ENCODE measurements at places on chromosomes 6 and 20.

DNA sequence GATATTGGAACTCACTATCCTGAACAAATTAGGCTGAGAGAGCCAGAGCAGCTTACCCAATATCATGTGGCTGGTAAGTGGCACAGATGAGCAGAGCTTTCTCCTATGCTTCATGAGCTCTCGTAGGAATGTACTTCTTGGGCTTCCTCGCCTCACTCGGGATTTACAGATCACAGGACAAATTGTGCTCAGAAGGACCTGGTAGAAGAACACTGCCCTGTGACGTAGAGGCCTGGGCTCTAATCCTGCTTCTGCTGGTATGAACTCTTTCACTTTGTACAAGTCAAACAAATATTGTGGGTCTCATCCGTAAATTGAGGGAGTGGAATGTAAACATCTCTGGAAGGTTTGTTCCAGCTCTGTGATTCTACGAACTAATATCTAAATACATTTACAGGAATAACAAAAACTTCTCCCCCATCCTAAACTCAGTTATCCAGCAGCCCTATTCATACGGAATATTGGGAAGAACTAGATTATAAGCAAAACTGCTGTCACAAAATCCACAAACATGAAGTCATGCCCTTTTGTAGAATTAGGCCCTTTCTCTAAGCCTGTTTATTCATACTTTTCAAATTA, 187.6 kb downstream of the CLIC5 start:
- DNase-seq: no peak

DNA sequence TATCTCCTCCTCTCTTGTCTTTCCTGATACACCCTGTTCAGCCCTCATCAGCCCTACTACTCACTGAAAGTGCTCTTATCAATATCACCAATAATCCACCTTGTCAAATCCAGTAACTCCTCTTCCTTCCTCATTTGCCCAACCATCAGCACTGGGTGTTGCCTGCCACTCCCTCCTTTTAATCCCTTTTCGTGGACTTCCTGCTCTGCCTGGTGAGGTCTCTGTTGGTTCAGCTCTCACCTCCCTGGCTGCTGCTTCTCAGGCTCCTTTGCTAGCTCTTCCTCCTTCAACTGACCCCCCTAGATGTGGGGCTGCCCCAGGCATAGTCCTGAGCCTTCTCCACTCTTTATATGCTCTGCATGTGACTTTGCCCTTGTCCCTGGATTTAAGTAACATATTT, 92.5 kb downstream of the PREP start:
- DNase-seq: no peak

- DNase-seq: no peak
These were observed 11.3 kb upstream of the TMEM181 start for GRCh38 chr6:158548418-158549161.

DNA sequence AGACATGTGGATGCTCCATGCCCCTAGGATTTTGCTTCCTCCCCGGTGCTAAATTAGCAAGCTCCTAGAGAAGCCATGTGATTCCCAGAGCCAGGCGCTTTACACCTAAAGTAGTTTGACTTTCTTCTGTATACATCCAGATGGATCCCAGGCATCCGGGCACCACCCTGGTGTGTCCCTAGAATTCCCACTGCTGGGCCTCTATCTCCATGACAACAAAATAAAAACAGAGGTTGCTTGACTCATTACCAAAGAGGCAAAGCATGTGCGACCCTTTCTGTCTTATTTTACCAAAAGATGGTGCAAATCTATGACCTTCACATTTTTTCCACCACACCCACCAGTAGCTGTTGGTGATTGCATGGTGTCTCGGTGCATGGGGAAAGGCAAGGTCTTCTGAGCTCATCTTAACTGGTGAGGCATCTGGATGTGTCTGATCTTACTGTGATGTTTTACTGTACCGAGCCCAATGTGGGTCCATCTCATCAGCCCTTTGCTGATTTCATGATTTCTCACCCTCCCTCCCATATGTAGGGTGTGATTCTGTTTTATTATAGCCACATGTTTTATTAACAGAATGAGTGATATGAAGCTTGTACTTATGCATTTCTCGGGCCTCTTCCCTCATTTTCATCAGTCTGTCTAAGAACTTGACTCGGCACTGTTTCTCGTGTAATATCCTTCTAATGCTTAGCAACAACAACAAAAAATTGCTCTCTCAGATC, 27.4 kb upstream of the VAPB start:
- DNase-seq: no peak

DNA sequence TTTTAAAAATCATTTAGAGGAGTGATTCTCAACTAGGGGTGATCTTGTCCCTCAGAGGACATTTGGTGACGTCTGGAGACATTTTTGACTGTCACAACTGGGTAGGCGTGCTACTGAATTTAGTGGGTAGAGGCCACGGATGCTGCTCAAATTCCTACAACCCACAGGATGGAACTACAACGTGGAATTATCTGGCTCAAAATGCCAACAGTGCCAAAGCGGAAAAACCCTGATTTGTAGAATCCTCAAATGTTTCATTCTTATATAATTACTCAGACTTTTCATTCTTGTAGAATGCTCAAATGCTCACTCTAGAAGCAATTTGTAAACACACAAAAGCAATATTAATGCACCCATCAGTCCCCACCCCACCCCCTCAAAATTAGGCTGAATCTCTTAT, 229.8 kb downstream of the ZMYND8 start:
- DNase-seq: no peak

GRCh38 chr6:33622456-33623431, 1.6 kb downstream of the ITPR3 start:
- no peak for DNase-seq

DNA sequence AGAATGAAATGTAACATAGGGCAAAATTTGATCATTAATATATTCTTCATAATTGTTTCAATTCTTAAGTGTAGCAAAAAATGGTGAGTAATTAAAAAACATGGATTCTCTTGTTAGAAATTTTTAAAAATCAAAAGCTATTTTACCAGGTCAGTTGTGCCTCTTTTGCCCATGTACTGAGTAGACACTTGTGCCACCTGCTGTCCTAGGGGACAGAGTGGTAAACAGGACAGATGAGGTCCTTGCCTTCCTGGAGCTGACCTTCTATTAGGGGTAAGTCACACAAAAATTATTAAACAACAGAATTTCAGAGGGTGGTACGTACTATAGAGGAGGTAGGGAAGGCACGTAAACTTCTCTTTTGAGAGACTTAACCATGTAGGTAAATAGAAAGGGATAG, 6.5 kb downstream of the RNF24 start:
- no peak for DNase-seq

DNA sequence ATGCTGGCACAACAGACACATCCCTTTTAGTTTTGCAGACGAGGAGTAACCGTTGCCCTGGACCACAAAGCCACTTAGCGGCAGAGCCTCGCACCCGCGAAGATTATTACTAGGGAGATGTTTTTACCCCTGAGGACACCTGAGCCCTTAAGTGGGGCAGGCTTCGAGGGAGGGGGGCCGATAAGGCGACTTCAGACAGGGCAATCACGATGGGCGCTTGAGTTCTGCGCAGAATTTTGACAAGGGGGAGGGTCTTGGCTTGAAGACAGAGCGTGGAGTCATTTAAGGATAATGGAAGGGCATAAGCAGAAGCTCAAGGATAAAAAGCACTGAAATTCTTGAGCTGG, 650 bp upstream of the TTK start:
- DNase-seq: peak; percentile 50

DNA sequence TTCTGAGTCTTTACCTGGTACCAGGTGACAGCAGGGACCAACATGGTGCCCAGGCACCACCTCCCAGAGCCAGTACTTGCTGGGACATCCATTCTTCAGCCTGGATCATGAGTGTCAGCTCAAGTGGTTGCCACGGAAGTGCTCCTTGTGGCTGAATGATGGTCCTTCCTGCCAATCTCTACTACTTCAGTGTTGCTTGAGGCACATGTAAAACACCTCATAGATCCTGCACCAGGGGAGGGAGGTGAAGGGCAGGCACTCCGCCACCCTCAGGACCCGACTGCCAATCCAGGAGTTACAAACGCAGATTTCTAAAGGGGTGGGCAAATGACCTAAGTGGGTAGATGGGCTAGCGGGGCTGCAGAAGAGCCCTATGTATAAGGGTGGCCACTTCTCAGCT, 226.0 kb downstream of the PREX1 start:
- DNase-seq: no peak

DNA sequence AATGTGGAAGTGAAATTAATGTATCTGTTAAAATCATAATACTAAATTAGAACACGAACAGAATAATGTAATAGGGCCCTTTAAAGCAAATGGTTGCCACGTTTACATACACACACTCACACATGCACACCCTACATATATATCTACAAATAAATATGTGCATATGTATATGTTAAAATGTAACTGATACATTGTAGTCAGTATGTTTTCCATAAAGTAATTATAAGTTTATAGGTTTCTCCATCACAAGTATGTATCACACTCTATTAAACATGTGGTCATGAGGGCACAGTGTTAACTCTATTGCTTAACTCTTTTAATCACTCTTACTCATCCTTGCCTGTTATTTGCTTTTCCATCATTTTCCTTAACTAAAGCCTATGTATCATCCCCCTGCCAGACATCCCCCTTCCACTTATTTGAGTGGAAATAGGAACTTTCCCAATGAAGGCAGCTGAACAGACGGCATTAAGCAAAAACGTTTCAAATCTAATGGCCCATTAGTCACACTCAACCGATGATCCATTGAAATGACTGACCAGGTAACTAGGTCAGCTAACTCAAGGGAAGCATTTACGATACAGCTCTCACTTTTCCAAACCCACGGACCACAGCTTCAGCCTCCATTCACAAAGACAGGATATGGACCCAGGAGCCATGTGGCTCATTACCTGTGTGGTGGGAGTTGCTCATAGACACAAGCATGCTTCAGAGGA, 89.3 kb downstream of the HAO1 start:
- no peak for DNase-seq

DNA sequence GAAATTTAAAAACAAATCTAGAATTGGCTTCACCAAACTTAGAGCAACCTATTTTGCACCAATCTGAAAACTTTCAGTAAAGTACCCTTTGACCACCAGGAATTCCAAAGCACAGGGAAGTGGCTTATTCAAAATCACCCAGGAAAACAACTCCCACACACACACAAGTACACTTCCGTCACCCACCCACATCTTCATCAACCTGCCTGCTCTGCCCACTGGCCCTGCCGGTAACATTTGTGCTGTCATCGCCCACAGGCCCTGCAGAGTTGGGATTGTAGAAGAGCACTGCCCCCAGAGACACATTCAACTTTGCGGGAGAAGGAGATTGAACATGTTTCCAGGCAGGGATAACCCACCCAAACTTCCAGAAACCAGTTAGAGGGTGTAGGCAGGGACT, 19.3 kb upstream of the SCML4 start:
- no peak for DNase-seq

GRCh38 chr6:126804332-126805064, 314.0 kb upstream of the RSPO3 start:
- DNase-seq: no peak

DNA sequence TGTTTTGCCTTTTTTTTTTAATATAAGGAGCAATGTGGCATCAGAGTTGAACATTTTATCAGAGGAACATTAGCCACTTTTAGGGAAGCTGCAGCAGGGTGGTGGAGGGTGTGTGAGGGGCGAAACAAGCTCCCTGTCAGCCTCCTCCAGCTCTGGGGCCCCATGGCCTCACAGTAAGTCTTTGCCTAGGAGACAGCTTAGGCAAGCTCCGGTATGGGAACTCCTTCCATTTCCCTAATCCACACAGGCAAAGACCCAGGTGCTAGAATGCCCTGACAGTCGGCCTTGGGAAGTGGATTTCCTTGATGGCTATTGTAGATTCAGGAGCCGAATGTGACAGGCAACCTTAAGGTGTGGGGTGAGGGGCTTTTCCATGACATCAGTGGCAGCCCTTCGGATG, 862 bp downstream of the PRND start:
- DNase-seq: no peak

DNA sequence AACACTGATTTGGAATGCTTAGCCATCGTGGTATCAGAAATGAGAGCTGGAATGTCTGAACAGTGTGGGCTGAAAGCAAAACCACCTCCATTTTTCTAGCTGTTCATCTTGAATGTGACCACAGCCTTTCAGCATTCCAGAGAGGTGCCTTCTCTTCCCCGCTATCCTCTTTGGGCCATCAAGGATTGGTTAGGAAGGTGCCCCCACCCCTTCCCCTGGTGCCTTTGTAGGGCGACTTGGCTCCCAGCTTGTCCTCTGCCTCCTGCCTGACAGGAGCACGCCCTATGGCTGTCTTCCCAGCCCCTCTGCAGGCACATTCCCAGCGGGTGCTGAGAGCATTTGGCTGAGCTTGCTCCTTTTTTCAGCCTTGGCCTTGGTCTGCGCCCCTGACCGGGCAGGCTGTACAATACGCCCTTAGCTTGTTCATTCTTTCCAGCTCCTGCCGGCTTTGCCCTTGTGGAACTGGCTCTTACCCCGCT, 97.5 kb downstream of the ARMC2 start:
- DNase-seq: no peak

DNA sequence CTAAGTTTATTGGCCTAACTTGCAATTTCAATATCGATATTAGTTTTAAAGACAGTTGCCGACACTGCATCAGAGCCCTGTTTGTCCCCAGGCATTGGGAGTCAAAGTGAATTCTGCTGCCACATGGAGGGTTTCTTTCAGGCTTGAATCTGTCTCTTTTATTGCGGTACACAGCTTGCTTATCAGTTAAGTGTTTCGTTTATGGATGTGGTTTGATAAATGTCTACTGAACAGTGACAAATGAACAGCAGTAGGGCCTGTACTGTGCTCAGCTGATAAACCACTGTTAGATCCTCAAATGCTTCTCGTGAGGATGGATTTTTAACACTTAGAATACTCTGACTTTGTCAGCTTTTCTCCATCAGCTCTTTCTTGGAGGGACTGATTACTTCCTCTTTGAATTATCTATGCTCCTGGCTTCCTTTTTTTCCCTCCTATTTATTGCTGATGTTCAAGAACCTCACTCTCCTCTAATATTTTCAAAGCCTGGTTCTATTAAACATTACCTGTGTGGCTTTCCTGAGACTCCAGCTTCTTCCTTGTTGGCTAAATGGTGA, 240.8 kb downstream of the PLCB1 start:
- DNase-seq: no peak

- no peak for DNase-seq
These were observed 12.7 kb downstream of the ZKSCAN8 start for GRCh38 chr6:28154357-28154756.

DNA sequence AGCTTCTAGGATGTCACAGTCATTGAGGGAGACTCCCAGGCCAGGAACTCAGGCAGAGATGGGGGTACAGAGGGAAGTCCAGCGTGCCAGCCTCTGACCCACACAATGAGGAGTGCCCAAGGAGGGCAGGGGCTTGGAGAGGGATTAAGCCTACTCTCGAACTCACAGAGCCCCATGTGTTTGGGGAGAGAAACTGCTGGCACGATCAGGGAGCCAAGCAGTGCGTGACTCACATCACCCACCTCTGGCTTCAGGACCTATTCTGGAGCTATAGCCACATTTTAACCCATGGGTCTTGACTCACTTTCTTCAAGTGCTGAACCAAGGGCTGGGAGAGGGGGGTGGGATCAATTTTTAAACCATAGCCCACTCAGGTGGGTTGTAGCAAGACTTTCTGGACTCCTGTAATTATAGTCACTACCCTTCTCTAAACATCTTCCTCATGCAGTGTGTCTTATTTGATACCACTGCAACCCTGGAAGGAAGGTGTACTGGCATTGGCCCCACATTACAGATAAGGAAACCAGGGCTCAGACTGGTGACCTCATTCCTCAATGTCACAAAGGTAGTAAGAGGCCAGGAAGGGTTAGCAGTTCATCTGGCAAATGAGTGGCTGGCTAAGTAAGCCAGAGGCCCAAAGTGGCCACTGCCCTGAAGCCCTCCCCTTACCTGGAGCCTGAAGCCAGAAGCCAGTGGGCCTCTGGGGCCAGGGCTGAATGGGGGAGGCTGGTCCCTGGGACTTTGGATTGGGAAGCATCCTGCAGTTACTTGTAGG, 12.0 kb downstream of the FOXP4 start:
- DNase-seq: no peak

GRCh38 chr6:22613051-22613450, 43.7 kb downstream of the HDGFL1 start:
- no peak for DNase-seq
